ENCODE measurements at places on chromosomes 5 and 9.

DNA sequence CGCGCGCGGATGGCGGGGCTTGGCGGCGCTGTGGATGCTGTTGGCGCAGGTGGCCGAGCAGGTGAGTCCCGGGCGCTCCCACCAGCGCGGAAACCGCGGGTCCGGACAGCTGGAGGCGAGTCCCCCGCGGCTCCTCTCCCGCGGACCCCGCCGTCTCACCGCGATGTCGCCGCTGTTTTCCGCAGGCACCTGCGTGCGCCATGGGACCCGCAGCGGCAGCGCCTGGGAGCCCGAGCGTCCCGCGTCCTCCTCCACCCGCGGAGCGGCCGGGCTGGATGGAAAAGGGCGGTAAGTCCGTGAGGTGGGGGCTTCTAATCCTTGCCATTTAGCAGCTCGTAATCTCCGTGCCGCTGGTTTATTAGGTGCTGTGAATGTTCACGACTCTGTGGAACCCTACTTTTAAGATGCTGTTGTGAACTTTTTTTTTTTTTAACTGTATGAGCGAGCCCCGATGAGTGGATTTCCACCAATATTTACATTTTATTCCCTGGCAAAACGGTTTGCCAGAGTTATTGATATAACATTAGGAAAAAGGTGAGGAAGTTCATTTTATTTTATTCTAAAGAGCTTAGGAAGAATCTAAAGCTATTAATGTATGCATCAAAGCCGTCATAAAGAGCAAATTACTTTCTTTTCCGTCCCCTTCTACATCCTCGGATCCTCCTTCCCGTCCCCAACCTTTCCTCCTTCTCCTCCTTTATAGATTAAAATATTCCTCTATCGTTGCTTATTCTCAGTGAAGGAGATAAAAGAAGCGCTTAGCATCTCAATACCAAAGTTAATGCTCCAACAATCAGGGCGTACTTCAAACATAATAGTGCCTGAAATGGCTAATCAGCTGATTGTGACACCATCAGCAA lies 579 bp downstream of the ADAMTS16 start:
- no peak for DNase-seq

- DNase-seq = no peak
Observed at GRCh38 chr9:84793251-84793650, 123.7 kb downstream of the NTRK2 start.

DNA sequence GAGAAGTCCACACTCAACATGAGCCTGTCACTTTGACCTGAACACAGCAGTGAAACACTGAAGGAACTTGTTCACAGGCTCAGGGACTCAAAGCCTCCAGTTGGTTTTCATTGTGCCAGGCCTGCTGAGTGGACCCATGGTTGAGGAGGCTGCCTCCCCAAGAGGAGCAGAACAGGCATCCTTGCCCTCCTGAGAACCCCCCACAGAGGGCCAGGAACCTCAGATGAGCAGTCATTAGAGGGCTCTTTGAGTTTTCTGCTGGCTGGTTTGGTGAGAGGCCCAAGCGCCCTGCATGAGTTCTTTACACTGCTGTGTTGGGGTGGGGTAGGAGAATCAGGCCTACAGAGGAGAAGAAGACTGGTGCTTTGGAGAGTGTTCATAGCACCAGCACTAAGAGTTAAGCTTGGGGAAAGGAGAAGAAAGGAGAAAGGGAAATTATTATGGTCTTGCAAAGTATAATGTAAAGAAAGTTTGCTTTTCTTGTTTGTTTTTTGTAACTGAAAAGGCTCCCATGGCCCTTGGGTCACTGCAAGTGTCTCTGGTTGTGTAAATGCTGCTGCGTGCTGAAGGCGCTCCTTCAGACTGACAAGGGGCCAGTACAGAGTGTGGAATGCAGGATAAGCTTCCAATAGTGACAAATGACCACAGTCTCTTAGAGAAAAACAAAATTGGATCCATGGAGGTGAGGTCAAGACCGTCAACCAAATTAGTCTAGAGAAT lies 100.2 kb downstream of the PDE8B start:
- no peak for DNase-seq

- DNase-seq = no peak
Observed at GRCh38 chr5:91381239-91381773, 1.8 kb downstream of the ARRDC3 start.

GRCh38 chr9:90441814-90442213 lies 200.8 kb downstream of the DIRAS2 start:
- DNase-seq = no peak

- DNase-seq = no peak
Observed at GRCh38 chr9:128022886-128023285, 42.1 kb upstream of the EEIG1 start.

DNA sequence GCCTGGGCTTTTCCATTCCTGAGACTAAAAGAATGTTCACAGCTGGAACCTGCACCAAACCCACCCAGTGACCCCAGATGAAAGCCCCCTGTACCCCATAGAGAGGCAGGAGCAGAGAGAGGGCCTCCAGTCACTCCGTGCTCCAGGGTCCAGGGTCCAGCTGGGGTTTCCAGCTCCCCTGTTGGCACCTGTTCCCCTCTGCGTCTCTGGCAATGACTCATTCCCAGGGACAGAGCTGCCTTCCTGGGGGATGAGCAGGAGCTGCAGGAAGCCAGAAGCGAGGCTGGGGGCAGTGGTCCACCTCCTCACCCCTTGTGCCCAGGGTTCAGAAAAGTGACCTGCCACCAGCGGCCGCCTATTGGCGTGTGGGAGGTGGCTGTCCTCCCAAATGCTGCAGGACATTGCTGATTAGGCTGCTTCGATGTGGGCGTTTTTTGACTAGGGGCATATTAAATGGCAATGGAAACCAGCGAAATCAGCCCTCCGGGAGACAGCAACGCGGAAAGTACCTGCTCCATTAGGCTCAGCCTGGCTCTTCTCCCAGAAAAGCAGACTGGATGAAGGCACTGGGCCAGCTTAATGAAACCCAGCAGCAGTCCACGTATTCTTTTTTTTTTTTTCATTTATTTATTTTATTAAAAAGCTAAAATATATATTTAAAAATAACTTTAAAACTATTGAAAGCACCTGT lies 97.4 kb downstream of the DAP start:
- no peak for DNase-seq

DNA sequence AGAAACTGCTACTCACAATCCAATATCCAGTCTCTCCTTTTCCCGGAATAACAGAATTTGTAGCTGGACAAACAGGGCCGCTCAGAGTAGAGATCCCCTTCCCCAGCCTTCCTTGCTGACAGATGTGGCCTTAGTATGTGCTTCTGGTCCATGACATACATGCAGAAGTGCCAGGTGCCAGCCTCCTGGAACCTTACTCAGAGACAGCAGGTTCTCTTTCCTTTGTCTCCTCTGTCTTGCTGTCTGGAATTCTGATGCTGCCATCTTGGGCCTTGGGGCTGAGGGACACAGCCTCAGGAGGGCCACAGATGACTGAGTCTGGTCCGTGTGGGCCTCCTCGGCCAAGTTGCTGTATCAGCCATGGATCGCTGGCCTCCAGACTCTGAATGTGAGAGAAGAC lies 210.1 kb downstream of the PAX5 start:
- no peak for DNase-seq

DNA sequence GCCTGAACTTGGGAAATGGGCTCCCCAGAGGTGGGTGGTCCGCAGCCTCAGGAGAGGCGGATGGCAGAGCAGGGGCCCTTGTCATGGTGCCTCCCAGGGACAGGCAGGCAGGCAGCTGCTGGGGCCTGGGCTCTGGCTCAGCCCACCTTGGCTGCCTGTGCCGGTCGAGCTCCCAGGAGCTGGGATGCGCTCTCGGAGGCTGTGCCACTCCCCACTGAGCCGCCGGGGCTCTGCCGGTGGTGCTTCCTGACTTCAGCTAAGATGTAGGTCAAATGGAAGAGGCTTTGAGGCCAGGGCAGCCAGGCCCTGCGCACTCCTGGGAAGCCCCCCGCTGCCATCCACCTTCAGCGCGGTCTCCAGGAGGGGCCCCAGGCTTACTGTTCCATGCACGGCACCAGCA lies 41.0 kb downstream of the KCNT1 start:
- DNase-seq = no peak

GRCh38 chr5:40738502-40738901 lies 17.3 kb downstream of the TTC33 start:
- no peak for DNase-seq

GRCh38 chr9:85108229-85108628 lies 438.7 kb downstream of the NTRK2 start:
- no peak for DNase-seq

DNA sequence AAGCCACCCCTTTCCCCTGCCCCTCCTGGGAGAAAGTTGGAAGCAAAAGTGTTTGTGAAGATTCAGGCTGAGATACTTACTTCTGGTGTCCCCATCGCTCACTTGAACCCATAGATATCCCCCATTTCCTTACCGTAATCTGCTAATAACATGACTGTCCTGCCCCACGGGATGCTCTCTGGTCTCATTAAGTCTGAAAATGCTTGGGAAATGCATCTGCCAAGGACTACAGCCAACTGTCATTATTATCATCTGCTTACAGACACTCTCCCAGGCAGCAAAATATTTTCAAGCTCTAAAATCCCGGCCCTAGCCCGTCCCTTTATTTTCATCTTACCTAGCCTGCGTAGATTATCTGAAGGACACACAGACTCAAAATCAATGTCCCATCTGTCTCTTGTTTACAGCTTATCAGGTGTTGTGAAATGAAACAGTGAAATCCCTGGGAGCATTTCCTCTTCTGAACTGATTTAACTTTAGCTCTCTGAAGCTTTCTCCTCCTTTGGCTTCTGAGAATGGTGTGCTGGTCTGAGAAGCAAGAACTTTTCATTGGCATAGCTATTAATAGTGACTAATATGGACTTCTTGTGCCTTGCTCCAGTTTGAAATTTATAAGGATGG lies 126.9 kb upstream of the OSMR start:
- DNase-seq = no peak

DNA sequence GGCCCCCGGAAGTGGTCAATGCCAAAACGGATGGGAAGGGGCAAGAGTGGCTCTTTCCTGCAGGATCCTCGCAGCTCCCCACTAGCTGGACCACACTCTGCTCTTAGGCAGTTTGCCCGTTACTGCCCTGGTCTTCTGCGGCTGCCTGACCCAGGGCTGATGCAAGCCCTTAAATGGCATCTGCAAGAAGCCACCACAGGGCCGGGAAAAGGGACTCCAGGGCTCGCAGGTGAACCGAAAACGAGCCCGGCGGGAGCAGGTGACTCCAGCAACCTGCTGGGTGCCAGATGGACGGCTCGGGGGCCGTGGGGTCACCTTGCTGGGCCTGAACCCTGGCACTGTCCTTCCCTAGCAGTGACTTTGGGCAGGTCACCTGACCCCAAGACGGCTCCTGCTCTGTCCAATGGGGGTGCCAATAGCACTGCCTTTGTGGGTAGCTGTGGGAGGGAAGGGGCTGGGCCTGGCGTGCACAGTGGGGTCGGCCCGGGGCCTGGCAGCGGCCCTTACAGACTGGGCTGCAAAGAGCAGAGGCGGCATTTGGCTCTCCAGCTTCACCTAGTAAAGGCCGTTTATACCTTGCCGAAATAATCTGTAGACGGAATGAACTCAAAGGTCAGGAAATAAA lies 1.3 kb downstream of the TMEM250 start:
- no peak for DNase-seq
